NCI-H2029 (cell line): ENCODE measurements at places on chromosomes 1 and 21.

- DNase-seq: no peak
These were observed 14.0 kb downstream of the PRDM15 start for GRCh38 chr21:41865002-41865777.

GRCh38 chr1:68805097-68805641, 308.3 kb upstream of the DEPDC1 start:
- DNase-seq: no peak

DNA sequence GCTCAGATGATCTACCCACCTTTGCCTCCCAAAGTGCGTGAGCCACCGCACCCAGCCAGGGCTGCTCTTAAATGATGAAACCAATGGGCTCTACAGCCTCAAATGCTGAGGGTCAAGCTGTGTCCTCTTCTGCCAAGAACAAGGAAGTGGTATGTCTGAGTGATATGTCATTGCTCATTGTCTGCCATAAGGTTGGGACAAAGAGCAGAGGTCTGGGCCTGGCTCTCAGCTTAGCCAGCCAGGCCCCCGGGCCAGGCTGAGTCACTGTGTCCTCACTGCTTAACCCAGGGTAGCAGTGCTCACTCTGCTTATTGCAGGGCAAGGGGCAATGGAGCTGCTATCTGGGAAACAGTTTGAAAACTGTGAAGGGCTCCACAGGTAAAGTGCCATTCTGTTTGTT, 8.3 kb upstream of the ETS2 start:
- DNase-seq: no peak

DNA sequence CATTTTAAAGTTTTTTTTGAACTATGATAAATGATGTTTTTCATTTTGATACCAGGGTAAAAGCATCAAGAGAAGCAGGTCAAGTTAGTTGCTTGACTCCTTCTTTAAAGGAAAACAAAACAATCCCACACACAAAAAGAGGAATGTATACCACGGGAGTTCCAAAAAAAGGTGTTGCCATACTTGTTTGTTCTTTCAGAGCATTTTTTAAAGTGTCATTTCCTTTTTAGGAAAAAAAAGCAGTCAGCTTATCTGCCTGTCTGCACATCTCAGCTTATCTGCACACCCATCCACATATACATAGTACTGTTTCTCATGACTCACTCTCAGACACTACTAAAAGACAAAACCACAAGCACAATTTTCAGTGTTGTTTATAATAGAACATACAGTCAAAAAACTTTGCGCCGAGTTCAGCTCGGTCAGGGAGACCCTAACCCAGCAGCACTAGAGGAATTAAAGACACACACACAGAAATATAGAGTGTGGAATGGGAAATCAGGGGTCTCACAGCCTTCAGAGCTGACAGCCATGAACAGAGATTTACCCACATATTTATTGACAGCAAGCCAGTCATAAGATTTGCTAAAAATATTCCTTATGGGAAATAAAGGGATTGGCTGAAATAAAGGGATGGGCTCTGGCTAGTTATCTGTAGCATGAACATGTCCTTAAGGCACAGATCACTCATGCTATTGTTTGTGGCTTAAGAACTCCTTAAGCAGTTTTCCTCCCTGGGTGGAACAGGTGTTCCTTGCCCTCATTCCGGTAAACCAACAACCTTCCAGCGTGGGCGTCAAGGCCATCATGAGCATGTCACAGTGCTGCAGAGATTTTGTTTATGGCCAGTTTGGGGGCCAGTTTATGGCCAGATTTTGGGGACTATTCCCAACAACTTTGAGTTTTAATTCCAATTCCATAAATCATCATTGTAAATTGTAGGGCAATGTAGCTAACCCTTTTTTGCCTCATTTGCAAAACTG, 11.4 kb upstream of the MNDA start:
- no peak for DNase-seq

DNA sequence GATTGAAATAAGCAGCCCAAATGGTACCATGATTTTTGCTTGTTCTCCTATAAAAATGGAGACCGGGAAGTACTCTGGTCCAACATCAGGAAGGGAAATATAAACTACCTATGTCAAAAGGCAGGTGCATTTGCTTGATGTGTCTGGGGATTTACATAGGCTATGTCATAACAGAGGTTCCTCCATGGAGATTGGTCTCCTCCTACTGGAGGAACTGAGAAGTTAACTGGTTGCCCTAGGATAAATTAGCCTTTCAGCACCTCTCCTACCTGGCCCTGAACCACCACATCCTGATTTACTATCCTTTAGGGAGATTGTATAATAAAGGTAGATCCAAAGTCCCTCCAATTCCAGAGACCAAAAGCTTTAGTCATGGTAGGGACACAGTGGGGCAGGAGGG, 1109.3 kb upstream of the B3GALT2 start:
- DNase-seq: no peak

DNA sequence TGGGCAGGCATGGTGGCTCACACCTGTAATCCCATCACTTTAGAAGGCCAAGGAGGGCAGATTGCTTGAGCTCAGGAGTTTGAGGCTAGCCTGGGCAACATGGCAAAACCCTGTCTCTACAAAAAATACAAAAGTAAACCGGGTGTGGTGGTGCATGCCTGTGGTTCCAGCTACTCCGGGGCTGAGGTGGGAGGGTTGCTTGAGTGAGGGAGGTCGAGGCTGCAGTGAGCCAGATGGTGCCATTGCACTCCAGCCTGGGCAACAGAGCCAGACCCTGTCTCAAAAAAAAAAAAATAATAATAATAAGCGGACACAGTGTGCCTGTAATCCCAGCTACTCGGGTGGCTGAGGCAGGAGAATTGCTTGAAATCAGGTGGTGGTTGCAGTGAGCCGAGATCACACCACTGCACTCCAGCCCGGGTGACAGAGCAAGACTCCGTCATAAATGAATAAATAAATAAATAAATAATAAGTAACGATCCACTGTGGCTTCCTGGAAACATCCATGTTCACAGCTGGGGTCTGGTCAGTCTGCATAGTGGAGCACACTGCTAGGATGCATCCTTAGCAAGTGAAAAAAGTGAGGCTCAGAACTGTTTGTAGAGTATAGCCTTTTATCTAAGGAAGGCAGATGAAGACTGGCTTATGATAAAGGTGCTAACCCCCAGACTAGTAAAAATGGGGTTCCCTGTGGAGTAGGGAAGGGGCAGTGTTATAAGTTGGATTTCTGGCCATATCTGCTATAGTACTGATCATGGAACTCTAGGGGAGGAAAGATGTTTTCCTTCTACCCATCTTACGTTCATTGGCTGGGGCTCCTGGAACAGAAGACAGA, 15.7 kb downstream of the PKNOX1 start:
- no peak for DNase-seq

DNA sequence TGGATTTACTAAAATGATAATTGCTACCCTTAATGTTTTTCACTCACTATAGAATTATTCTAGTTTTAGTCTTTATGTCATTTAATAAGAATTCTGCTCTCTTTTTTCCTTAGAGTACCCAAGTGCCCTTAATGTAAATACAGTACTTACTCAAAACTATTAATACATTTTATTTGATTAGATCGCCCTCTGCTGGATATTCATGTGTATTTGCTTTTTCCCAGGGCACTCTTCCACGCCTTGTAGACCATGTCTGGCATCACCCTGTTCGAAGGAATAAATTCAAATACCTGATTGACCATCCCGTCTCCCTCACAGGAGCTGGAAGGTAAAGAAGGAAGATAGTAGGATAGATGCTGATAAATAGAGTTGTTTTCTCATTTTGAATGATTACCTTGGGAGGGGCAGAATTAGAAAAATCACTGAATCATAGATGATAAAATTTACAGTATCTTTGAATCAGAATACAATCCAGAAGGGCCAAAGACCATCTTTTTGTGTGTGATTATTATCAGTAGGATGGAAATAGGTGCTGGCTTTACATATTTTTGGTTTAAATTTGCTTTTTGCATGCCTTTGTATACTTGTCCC, 4.1 kb downstream of the AXDND1 start:
- peak; percentile 6 for DNase-seq

DNA sequence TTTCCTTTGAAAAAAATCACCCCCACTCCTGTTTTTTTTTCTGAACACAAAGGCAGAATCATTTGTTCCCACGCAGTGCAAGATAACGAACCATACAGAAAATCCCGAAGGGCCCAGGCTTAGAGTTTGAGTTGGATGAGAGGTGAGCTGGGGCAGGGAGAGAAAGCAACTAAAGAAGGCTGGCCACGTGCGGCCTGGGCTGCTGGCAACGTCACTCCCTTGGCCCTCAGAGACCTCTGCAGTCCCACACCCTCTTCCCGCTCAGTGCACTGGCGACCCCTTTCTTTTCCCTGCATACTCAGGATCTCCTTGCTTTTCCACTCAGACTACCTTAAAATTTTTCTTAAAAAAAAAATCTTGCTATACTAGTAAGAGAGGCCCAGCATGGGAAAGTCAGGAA, 28.2 kb upstream of the CRNN start:
- no peak for DNase-seq

DNA sequence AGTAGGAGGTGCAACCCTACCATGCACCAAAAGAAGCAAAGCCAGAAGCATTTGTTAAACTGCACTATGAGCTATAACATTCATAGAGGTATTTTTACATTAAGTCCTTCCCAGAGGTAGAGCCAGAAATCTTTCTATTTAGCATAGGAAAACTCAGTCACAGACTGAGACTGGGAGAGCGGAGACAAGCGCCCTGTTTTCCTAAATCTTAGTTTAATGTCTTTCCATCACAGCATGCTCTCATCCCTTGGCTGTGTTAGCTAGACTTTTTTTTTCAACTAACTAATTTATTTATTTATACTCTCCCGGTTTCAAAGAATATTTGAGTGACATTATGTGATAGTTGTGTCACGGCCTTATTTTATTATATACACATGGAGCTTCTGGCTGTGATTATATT, 304.1 kb downstream of the LMX1A start:
- no peak for DNase-seq

DNA sequence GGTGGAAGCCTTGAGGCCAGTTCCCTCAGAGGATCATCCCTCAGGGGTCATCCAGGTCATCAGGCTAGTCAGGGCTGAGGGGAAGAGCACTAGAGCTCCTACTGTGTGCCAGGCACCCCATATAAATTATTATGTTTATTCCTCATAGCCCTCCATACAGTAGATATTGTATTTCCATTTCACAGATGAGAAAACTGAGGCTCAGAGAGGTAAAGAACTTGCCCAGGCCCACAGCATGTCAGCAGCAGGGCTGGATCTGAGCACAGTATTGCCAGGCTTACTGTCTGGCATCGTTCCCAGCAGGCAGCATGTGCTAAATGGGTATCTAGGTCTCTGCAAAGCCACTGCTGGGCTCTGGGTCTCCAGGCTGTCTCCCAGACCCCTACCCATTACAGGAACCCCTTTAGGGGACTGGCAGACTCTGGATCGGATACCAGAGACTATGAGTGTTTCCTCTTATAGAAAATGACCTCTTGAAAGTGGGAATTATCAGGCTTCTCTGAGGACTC, 153.3 kb downstream of the PTPRU start:
- no peak for DNase-seq

DNA sequence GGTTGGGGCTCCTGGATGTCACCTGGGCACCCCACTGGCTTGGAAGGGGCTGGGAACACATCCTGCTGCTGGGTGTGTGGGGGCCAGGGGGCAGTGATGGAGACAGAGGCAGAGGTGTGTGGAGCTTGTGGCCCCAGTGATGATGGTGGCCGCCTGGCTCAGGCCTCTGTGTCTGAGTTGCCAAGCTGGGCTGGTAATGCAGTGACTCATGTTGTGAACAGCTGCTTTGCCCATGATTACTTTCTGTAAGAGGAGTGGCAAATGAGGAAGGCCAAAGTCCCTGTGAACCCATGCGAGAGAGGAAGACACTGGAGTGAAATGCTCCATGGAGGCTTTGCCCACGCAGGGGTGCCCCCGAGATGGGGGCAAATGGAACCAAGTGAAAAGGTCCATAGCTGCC, 86.8 kb downstream of the KCNJ6 start:
- DNase-seq: no peak
